Cardiac muscle cell (in vitro differentiated cells and primary cell): ENCODE measurements at places on chromosomes 4 and X. TPM values are rescaled to one million over a fixed set of nuclear protein-coding genes. Genes with fewer than 3 reads are reported as not detected.
A peak's percentile ranks its signal among the peaks of the same experiment; 100 is the strongest.

DNA sequence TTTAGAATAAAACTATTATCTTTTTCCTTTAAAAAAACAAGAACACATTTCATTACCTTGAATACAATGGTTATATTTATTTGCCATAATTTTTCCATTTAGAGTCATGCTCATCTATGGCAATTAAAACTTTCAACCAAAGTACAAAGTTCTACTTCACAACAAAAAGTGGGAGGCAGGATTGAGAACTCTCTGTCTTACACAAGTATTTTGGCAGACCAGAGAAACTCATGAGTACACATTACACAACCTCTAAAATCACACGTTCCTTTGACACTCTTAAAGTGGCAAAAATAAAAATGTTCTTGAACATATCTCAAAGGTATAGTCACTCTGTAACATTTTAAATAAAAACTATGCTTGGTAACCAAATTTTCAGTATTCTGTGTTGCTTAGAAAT lies 213.4 kb downstream of the IL15 start:
- H3K4me3 ChIP-seq: no peak overlapping the region
- no peak for DNase-seq
- no peaks in the 10 kb centered on the region for H3K36me3 ChIP-seq

DNA sequence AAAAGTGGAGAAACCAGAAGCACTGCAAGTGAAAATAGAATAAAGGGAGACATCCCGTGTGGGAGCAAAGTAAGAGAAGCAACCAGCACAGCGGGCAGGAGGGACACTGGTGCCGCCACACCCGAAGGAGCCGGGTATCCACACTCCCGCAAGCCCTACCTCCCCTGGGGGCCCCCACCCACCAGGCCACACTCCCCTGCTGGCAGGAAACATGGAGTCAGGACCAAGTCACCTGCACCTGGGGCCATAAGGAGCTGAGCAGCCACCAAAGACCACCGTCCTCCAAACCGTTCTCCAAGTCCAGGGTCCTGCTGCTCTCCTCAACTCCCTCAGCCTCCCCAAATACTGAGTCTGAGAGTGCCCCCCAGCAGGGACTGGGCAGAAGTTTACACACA lies 30.5 kb downstream of the FGFRL1 start:
- H3K4me3 ChIP-seq: no peak overlapping the region
- no peak for DNase-seq
- H3K4me1 ChIP-seq: no peaks in the 10 kb centered on the region
- no peak overlapping the region for H3K27ac ChIP-seq

- no peaks in the 10 kb centered on the region for H3K4me1 ChIP-seq
- H3K27ac ChIP-seq: no peak overlapping the region
- no peak for DNase-seq
- no peaks in the 10 kb centered on the region for H3K36me3 ChIP-seq
- no peak overlapping the region for H3K4me3 ChIP-seq
These were observed 293.7 kb downstream of the PCDH18 start for GRCh38 chr4:137238456-137239162.

DNA sequence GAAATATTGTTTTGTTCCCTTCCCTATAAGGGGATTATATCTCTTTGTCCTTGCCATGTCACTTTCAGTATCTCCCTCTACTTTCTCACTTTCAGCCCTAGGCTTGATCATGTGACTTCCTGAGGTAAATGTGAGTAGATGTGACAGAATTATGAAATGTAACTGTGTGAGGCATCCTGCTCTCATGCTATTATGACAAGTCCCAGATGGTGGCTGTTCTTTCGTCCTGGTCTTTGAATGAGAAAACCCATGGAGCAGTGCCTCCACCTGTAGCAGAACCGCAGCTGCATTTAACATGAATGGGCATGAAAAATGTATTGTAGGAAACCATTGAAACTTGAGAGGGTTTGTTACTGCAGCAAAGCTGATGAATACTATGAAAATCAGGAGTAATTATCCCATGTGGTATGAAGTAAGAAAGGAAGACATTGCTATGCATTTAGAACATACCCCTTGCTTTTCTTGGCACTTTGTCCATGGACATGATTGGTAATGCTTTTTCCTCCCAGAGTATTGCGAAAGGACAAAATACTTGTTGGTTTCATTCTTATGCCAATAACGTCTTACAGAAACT lies 202.2 kb upstream of the GPRIN3 start:
- no peaks in the 10 kb centered on the region for H3K4me1 ChIP-seq
- H3K27ac ChIP-seq: no peak overlapping the region
- no peak overlapping the region for H3K4me3 ChIP-seq
- H3K27me3 ChIP-seq: no peaks in the 10 kb centered on the region

GRCh38 chr4:48093991-48094416 lies 40.0 kb downstream of the TXK start:
- H3K27ac ChIP-seq: no peak overlapping the region
- no peak overlapping the region for H3K4me3 ChIP-seq
- no peaks in the 10 kb centered on the region for H3K27me3 ChIP-seq
- no peaks in the 10 kb centered on the region for H3K4me1 ChIP-seq
- H3K36me3 ChIP-seq: no peaks in the 10 kb centered on the region

DNA sequence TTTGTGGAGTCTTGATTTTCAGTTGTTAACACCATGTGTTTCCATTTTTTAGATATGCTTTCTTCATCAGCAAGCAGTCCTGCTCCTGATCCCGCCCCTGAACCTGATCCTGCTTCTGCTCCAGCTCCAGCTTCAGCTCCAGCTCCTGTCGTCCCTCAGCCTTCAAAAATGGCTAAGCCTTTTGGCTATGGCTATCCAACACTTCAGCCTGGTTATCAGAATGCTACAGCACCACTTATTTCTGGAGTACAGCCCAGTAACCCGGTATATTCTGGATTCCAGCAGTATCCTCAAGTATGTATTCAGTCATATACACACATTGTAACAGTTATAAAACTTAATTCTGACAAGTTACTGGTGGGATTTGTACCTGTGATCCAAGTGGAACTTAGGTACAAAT lies 60.9 kb downstream of the SEC24B start:
- H3K27ac ChIP-seq: peak overlapping the region; percentile 65
- no peak overlapping the region for H3K4me3 ChIP-seq
- H3K36me3 ChIP-seq: peaks cover 44% of the 10 kb centered on the region
- DNase-seq: peak; percentile 4
- no peaks in the 10 kb centered on the region for H3K27me3 ChIP-seq

DNA sequence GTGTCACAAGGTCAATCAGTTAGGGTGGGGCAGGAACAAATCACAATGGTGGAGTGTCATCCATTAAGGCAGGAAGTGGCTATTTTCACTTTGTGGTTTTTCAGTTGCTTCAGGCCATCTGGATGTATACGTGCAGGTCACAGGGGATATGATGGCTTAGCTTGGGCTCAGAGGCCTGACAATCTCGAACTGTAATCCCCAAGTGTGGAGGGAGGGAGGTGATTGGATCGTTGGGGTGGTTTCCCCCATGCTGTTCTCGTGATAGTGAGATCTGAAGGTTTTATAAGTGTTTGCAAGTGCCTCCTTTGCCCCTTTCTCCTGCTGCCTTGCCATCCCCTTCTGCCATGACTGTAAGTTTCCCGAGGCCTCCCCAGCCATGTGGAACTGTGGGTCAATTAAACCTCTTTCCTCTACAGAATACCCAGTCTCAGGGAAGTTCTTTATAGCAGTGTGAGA lies 36.7 kb upstream of the STS start:
- no peak for DNase-seq
- H3K36me3 ChIP-seq: no peaks in the 10 kb centered on the region
- no peaks in the 10 kb centered on the region for H3K27me3 ChIP-seq
- peaks cover 3% of the 10 kb centered on the region for H3K4me1 ChIP-seq

GRCh38 chrX:155612312-155613224 lies at the start of gene TMLHE:
Gene TMLHE (minus strand): TSS chrX:155612952. CDS start chrX:155545276, 67,676 bp downstream.
- H3K27me3 ChIP-seq: no peaks in the 10 kb centered on the region
- peak; percentile 62 for DNase-seq
- H3K4me1 ChIP-seq: no peaks in the 10 kb centered on the region

GRCh38 chr4:131207589-131207988 lies 1941.5 kb upstream of the PCDH10 start:
- no peak for DNase-seq
- H3K4me3 ChIP-seq: no peak overlapping the region
- H3K27ac ChIP-seq: no peak overlapping the region
- no peaks in the 10 kb centered on the region for H3K4me1 ChIP-seq

The ADH1A gene
- not detected in 2 replicates for polyA plus RNA-seq

The SYN1 gene
- 10.8 and 12.6 TPM in 2 replicates for polyA plus RNA-seq
